Inflammatory macrophage treated with lipopolysaccharide for 1 hour (primary cell): ENCODE measurements at places on chromosomes 4 and X.

- no peak for DNase-seq
Observed at GRCh38 chrX:128929271-128930057, 593.8 kb downstream of the SMARCA1 start.

- DNase-seq, result no peak
Observed at GRCh38 chrX:148573119-148573518, 72.7 kb downstream of the AFF2 start.

DNA sequence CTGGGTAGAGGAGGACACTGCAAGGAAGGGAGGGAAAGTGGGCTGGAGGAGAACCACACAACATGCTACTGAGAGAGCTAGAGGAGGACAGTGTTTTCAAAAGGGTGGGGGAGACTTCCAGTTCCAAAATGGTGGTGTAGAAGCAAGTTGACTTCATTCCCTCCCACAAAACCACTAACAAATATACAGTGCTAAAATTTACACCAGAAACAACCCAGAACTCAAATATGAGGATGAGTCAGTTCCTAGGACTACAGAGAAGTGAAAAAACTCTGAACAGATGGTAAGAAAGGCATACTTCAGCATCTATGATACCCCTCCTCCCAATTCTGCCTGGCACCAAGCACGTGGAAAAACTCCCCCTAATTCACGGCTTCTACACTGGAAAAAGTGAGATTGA, 9.8 kb downstream of the AADAT start:
- no peak for DNase-seq

GRCh38 chr4:20217951-20218350, 33.8 kb upstream of the SLIT2 start:
- DNase-seq, result no peak

DNA sequence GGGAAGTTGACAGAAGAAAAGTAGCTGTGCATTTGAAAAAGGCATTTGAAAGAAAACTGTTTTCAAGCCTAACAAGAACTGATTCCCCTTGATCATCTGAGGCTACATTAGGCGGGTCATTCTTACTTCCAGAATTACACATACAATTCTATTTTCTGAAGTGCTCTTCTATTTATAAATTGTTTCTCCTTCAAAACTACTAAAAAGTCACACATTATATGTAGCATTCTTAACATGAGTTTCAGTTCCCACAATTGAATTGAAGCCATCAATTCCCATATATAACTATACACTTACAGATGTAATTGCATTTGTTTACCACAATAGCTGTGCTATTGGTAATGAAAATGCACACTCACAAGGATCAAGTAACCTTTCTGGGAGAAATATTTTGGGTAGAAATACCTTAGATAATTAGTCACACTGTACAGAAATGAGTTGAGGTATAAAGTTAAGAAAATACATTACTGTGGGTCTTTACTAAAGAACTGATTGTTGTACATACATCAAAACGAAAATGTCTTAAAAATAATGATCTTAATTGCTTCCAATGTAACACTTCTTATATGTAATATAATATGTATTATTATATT, 1688.0 kb upstream of the AGA start:
- no peak for DNase-seq

DNA sequence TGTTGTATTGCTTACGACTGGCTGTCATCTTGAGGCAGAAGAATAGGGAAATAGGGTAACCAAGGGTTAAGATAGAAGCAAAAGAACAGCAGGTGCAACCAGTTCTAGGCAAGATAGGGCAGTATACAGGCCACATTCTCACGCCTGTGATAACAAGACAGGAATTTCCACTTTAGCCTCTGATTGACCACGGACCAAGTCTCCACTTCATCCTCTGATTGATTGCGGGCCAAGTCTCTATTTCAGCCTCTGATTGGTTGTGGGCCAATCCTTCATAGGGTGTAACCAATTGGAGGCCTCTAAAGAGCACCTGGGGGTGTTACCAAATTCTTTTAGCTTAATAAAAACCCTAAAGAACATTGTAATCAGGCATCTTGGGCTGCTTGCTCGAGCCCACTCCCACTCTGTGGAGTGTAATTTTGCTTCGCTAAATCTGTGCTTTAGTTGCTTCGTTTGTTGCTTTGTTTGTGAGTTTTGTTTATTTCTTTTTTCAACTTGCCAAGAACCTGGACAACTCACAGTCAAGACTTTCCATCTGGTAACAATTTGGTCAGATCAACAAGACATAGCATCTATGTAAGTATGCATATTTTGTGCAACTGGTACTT, 8.7 kb upstream of the TBC1D9 start:
- no peak for DNase-seq
